NCI-H1930 (cell line): ENCODE measurements at places on chromosomes 12 and 14.

DNA sequence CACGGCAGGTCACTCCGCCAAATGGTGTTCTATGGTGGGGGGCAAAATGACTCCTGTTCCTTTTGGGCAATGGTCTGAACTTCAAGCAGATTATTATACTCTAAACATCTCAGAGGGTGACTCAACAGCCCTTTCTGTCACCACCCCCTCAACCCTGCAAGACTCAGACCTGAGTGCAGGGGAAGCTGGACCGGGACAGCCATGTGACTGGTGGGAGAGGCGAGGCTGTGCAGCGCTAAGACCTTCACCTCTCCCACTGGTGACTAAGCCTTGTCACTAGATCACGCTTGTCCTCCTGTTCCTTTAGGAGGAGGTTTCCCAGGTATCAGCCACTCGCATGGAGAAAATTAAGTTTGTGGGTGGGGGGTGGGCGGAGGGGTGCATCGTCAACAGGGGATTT, 67.1 kb upstream of the CCND2 start:
- no peak for DNase-seq

DNA sequence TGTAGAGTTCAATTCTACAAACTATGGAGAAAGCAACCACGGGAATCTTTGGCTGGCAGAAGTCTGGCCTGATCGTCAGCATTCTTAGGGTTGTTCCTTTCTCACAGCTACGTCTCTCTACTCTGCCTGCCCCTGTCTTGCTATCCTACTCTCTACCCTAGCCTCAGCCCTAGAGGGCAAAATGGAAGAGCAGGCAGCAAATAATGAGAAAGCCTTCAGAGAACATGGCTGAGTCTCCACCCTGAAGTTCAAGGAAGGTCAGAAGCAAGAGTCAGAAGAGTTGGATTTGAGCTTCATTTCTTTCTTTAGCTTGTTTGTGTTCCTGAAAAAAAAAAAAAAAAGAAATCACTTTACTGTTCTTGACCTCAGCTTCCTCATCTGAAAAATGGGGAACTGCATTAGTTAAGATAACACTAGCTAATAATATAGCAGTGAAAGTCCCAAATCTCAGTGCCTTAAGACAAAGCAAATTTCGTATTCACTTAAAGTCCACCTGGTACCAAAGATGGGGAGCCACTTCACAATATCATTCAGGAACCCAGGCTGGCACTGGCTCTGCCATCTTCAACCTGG, 50.2 kb upstream of the CCND2 start:
- no peak for DNase-seq

DNA sequence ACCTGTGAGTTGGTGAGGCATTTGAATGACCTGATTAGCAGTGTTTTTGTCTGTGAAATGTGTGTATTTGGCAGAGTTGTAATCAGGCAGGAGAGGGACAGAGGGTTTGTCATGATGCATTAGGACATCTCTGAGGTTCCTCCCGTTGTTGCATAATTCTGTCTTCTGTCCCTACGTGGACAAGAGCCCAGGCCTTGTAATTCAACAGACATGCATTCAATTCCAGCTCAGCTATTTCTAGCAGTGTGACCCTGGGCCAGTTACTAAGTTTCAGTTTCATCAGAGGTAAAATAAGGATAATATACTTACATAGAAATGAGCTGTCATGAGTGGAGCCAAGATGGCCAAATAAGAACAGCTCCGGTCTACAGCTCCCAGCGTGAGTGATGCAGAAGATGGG, 208.6 kb downstream of the SLC38A4 start:
- DNase-seq = no peak

DNA sequence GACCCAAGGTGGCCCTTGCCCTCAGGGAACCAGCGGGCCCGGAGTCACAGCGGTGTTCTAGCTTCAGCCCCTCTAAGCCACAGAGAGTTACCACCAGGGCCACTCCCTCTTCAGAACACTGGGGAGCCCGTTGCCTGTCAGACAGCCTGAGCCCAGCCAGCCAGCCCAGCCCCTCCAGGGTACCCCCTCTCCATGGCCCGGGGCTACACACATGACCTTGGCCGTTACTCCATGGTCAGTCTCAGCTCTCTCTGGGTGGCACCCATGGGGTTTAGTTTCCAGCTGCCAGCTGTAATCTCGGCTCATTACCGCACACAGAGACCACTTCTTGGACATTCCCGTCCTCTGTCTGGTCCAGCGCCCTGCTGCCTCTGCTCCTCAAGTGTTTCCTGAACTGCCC, 35.0 kb downstream of the PPP2R5C start:
- no peak for DNase-seq

GRCh38 chr12:19547271-19547671, 108.0 kb downstream of the AEBP2 start:
- DNase-seq = no peak

DNA sequence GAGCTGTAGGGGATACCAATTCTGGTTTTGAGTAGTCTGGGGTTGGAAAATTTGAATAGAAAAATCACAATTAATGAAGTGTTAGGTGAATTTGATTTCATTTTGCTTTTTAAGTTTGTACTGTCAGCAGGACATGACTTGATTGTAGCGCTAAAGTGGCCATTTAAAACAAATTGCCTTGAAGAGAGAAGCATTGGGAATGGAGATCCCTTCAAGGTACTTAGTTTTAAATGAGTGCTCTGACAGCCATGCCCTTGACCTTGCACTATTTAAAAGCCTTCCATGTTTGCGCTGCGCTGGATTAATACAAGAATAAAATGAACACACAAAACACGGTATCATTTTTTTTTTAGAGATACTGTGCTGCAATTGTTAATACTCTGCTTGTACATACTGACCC, 345.9 kb downstream of the NAV3 start:
- DNase-seq = no peak

GRCh38 chr12:23767834-23768233, 181.6 kb downstream of the SOX5 start:
- no peak for DNase-seq

DNA sequence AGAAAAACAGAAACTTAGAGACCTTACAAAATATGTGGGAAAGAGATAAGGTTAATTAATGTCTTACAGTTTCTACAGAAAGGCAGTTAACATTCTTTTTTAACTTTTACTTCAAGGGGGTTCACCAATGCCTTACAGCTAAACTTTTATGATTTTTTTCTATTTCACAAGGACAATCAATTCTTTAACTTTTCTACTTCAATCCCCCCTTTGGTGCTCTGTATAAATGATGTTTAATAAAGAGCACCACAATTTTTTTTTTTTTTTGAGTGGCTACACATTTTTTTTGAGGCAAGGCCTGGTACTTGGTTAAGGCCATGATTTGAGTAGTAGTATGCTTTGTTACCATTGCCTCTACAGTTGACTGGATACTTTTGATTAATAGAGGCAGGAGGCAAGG, 279.6 kb downstream of the PRKD1 start:
- no peak for DNase-seq

GRCh38 chr12:57461917-57462250, 2.3 kb downstream of the GLI1 start:
- no peak for DNase-seq

GRCh38 chr12:129704232-129704830, 199.5 kb downstream of the TMEM132D start:
- DNase-seq = no peak

GRCh38 chr14:53979113-53979681, 22.6 kb upstream of the BMP4 start:
- no peak for DNase-seq

- DNase-seq = no peak
Observed at GRCh38 chr12:50580436-50580835, 75.7 kb downstream of the DIP2B start.

- DNase-seq = no peak
Observed at GRCh38 chr14:66015071-66015780, 470.9 kb upstream of the CCDC196 start.

- no peak for DNase-seq
Observed at GRCh38 chr12:125377093-125377492, 311.9 kb downstream of the AACS start.

DNA sequence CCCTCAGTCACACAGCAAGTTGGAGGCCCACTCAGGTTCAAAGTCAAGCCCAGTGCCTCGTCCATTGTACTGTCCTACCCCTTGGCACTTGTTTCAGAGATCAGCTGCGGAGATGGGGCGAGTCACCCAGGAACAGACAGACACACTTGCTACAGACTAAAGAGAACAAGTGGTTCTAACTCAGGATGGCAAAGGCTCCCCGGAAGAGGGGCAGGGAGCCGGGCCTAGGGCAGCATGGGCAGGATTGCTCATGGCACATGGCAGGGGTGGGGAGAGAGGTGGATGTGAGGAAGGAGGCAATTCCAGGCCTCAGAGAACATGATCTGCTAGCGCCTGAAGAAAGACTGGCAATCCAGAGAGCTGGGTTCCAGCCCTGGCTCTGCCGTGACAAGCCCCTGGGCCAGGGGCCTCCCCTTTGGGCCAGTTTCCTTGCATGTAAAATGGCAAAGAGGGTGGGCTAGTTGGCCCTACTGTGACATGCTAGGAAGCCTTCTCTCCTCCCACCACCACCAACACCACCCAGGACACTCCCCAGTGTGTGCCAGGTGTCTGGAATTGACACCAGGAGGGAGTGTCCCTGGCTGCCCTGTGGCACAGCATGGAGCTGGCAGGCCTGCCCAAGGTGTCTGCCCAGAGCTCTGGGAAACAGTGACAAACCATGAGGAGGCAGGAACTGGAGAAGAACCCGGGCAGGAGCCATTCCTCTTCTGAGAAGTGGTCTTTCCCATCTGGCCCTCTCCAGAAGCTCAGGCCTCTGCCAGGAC, 24.0 kb upstream of the IRF2BPL start:
- DNase-seq = no peak

GRCh38 chr14:96271421-96271762, 15.4 kb downstream of the BDKRB1 start:
- no peak for DNase-seq

DNA sequence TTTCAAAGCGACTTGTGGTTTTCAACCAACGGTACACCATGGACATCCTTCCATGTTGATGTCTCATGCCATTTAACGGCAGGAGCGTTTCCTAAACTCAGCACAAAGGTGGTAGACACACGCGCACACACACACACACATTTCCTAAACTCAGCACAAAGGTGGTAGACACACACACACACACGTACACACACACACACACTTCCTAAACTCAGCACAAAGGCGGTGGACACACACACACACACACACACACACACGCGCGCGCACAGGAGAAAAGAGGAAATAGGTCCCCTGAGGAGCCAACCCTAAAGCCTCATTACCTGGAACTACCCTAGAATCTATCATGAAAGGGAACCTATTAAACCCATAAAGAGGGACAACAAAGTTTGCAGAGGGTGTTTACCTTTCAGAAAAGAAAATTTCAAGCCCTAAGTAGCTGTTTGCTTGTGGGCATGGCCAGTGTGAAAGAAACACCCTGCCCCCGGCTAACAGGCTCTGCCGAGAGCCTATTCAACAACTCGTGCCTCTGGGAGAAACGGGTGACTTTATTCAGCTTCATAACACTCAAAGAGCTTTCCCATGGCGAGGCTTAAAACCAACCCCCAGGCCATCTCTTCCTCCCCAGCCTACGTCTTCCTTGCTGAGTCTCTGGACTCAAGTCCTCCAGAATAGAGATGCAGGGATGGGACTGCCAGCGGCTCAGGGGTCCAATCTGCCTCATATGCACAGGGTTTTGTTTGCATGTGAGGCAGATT, 31.8 kb downstream of the SLC8B1 start:
- DNase-seq = no peak

GRCh38 chr12:63151623-63152320, 771 bp upstream of the AVPR1A start:
- peak; percentile 9 for DNase-seq

GRCh38 chr12:132550014-132550802, 60.2 kb downstream of the LRCOL1 start:
- DNase-seq = no peak

- DNase-seq = no peak
Observed at GRCh38 chr14:76480426-76480825, 104.5 kb downstream of the ESRRB start.

- no peak for DNase-seq
Observed at GRCh38 chr12:86376052-86376451, 119.9 kb upstream of the MGAT4C start.

DNA sequence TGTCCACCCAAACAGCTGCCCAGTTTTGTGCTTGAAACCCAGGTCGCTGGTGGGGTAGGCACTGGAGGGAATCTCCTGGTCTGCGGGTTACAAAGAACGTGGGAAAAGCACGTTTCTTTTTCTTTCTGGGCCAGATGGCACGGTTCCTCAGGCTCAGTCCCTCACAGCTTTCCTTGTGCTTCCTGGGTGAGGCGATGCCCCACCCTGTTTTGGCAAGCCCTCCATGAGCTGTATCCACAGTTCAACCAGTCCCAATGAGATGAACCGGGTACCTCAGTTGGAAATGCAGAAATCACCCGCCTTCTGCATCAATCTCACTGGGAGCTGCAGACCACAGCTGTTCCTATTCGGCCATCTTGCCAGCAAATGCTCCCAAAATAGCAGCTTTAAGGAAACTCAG, 51.4 kb upstream of the TMTC2 start:
- DNase-seq = no peak

DNA sequence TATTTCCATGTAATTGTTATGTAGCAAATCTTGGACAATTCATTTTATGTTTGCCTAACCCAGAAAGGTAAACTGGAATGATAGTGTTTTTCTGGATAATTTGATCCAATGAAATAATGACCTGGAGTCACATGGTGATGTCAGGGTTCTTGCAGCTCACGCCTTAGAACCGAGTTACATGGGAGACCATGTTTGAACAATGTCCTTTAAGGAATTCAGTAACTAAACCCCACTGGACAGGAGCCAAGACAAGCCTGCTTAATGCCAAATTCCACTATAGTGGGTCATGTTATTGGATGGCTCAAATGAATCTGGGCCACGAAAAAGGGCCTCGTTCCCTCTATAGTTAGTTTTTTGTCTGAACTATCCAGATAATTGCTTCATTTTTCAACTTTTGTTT, 255.8 kb upstream of the HMGA2 start:
- no peak for DNase-seq

DNA sequence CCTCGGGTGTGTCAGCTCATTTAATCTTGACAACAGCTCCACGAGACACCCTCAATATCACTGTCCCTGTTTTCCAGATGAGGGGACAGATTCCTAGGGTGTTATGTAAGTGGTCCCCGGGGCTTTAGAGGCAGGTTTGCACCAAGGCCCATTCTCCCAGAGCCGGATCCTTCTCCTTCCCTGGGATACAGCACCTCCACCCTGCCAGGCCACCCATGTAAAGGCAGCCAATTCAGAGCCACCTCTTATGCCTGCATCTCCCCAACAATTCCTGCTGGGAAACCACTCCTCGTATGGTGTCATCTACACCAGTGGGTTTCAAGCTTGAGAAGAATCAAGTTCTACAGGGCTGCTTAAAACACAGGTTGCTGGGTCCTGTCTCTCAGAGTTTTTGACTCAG, 4.1 kb upstream of the CYP46A1 start:
- no peak for DNase-seq

DNA sequence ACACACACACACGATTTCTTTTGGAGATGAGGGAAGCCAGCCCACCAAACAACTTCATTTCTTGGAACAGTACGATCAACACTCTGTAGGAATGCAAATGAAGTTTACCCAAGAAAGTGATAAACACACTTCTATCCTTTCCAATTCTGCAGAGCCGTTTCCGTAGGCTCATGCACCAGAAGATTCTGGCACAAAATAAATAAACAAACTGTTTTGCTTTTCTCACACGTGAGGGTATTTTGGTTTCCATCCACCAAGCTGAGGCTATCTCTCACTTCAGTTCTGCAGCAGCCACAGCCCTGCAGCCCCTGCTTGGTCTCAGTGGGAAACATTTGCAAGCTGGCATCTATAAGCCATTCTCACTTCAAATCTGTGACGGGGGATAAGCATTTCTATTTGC, 15.3 kb upstream of the TSPAN11 start:
- DNase-seq = no peak

- no peak for DNase-seq
Observed at GRCh38 chr12:42564556-42564955, 25.0 kb downstream of the PRICKLE1 start.

GRCh38 chr14:81571437-81571836, 37.8 kb upstream of the SEL1L start:
- DNase-seq = no peak
